ENCODE measurements at places on chromosomes 5 and 9. TPM values are rescaled to one million over a fixed set of nuclear protein-coding genes. Genes with fewer than 3 reads are reported as not detected.

The PCDHA10 gene
- 15.6 TPM for total RNA-seq

GRCh38 chr9:19999491-20000057 is 210.7 kb upstream of the SLC24A2 start:
- no peaks in the 10 kb centered on the region for H3K4me1 ChIP-seq
- no peak for DNase-seq

The RANBP6 gene
- total RNA-seq: 19.5 TPM

The KIF20A gene
- total RNA-seq: 74.6 TPM

GRCh38 chr9:128107468-128108268 is 19.9 kb downstream of the PTGES2 start:
- no peak overlapping the region for H3K4me3 ChIP-seq
- H3K27ac ChIP-seq: no peak overlapping the region
- H3K36me3 ChIP-seq: peaks cover 48% of the 10 kb centered on the region

The PCDHGA11 gene
- 10.2 TPM for total RNA-seq

GRCh38 chr9:135769489-135770202 is 67.7 kb downstream of the KCNT1 start:
- H3K4me1 ChIP-seq: no peaks in the 10 kb centered on the region
- H3K4me3 ChIP-seq: no peak overlapping the region
- no peak for DNase-seq
- H3K27ac ChIP-seq: no peak overlapping the region
- no peaks in the 10 kb centered on the region for H3K27me3 ChIP-seq

GRCh38 chr5:18072600-18072999 is 438.3 kb downstream of the TAF11L14 start:
- H3K36me3 ChIP-seq: no peaks in the 10 kb centered on the region
- H3K4me3 ChIP-seq: no peak overlapping the region
- no peak overlapping the region for H3K27ac ChIP-seq
- no peak for DNase-seq

DNA sequence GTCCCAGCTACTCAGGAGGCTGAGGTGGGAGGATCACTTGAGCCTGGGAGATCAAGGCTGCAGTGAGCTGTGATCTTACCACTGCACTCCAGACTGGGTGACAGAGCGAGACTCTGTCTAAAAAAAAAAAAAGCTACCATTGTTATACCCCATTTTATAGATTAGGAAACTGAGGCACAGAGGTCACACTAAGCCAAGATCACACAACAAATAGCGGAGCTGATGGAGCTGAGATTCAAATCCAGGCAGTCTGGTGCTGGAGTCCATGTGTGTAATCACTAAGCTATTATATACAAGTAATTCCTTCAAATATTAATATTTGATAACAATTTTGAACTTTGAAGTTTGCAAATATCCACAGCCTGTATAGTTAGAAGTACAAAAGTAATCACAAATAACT is 6.0 kb upstream of the SLC12A2 start:
- no peak for DNase-seq
- no peak overlapping the region for H3K27ac ChIP-seq
- H3K4me1 ChIP-seq: no peaks in the 10 kb centered on the region
- H3K36me3 ChIP-seq: no peaks in the 10 kb centered on the region
- no peaks in the 10 kb centered on the region for H3K27me3 ChIP-seq

DNA sequence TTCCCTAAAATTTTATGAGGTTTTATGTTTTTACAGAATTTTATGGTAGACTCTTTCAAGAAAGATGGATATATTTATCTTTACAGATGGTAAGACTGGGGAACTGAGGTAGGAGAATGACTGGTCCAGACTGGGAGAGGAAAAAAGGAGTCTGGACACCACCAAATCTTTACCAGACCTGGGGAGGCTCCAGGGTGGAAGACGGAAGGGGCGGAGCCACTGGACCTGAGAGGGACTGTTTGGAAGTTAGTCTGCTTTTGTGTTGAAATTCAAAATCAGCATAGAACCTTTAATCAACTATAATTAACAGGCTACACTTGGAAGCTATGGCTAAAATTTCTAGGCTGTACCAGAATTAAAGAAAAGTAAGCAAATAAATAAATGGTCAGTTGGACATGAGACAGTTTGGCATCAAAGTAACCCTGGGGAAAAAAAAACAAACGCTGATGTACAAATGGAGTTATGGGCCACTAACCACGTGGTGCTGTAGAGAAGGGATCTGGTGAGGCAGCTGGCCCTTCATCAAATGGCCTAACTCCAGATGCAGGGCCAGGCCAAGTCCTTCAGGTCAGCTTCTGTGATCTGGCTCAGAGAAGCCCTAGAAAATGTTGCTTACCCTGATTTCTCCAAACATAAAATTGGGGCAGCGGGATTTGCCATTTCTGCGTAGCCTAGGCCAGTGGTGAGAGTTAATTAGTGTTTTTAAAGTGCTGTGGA is 155.1 kb downstream of the ARSB start:
- H3K4me1 ChIP-seq: peaks cover 12% of the 10 kb centered on the region
- H3K27ac ChIP-seq: no peak overlapping the region
- DNase-seq: no peak
- no peak overlapping the region for H3K4me3 ChIP-seq
- H3K36me3 ChIP-seq: no peaks in the 10 kb centered on the region

The DAPK1 gene
- total RNA-seq: 117 TPM

The CDH18 gene
- 0.23 TPM for total RNA-seq

DNA sequence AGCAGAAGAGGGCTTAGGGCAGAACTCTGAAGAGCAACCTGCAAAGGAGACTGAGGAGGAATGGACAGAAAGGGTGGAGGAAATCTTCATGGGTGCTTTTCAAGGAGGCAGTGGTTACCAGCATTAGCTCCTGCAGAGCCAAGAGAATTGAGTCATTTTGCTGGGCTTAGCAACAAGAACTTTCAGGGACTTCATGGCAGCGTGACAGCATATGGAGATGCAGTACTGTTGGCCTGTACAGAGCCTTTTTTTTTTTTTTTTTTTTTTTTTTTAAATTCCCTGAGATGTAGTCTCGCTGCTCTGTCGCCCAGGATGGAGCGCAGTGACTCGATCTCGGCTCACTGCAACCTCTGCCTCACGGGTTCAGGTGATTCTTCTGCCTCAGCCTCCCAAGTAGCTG is 296.0 kb upstream of the DMRT1 start:
- peaks cover 4% of the 10 kb centered on the region for H3K36me3 ChIP-seq
- H3K4me1 ChIP-seq: peaks cover 21% of the 10 kb centered on the region
- no peak overlapping the region for H3K4me3 ChIP-seq
- no peak overlapping the region for H3K27ac ChIP-seq
- no peaks in the 10 kb centered on the region for H3K27me3 ChIP-seq
- no peak for DNase-seq

The TEX48 gene
- total RNA-seq: not detected

The CNTRL gene
- total RNA-seq: 16.6 TPM

DNA sequence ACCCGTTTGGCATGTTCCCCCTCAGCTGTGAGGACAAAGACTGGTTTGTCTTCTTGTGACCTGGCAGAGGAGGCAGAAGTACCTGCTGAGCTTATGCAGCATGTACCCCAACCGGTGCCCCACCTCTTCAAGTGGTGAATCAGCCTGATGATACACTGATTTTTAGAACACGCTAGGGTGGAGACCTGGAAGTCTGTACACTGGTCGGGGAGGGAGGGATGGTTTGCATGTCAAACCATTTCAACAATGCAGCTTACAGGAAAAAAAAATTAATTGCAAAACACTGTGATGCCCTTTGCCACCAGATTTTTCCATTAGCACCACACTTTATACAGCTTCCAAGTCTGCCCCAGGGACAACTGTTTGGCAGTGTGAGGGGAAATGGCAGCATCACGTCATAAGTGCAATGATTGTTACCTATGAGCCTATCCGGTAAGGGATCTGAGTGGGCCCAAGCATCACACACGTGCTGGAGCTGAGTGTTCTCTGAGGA is 155.1 kb upstream of the DMRT1 start:
- no peaks in the 10 kb centered on the region for H3K27me3 ChIP-seq
- peaks cover 24% of the 10 kb centered on the region for H3K4me1 ChIP-seq
- H3K27ac ChIP-seq: no peak overlapping the region
- peaks cover 10% of the 10 kb centered on the region for H3K36me3 ChIP-seq
- H3K4me3 ChIP-seq: no peak overlapping the region

DNA sequence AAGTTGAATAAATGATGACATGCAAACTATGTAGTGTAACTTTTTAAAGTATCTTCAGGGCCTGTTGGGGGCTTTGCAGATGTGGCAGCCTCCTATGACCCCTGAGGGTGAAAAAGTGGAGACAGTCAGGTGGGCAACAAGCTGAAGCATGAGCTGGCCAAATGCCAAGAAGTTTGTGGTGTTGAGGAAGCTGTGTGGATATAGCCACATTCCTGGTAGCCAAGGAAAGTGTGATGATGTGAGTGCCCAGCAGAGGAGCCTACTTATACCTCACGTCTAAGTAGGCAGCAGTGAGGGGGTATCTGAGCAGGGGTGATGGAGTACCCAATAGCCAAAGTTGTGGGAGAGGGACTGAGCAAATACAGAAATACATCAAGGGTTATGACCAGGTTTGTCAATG is 621.2 kb upstream of the CDH6 start:
- H3K4me3 ChIP-seq: no peak overlapping the region
- no peak overlapping the region for H3K27ac ChIP-seq
- H3K27me3 ChIP-seq: no peaks in the 10 kb centered on the region
- no peak for DNase-seq

- no peak for DNase-seq
- no peak overlapping the region for H3K4me3 ChIP-seq
- no peak overlapping the region for H3K27ac ChIP-seq
- H3K36me3 ChIP-seq: no peaks in the 10 kb centered on the region
- no peaks in the 10 kb centered on the region for H3K4me1 ChIP-seq
Measured at GRCh38 chr5:60379907-60380306, 320.1 kb downstream of the DEPDC1B start.

- DNase-seq: peak; percentile 56
- no peaks in the 10 kb centered on the region for H3K4me1 ChIP-seq
- no peak overlapping the region for H3K27ac ChIP-seq
- no peaks in the 10 kb centered on the region for H3K27me3 ChIP-seq
Measured at GRCh38 chr5:30539004-30539634, 654.4 kb upstream of the CDH6 start.

The PCA3 gene
- total RNA-seq: not detected

DNA sequence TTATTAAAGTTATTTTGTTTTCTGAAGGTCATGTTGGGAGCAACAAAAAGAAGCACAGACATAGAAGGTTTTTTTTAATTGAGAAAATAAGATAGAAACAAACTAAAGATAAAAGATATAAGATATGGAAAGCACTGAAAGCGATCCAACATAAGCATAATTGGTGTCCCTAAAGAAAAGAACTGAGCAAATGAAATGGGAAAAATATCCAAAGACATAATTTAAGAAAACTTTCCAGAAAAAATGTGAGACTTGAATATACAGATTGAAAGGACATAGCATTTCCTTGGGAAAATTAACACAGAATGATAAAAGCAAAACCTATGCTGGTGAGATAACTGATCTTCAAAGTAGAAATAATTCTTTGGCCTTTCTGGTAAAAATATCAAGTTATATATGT is 289.3 kb downstream of the KIAA0825 start:
- no peaks in the 10 kb centered on the region for H3K27me3 ChIP-seq
- no peaks in the 10 kb centered on the region for H3K4me1 ChIP-seq
- no peak overlapping the region for H3K4me3 ChIP-seq
- no peak overlapping the region for H3K27ac ChIP-seq

DNA sequence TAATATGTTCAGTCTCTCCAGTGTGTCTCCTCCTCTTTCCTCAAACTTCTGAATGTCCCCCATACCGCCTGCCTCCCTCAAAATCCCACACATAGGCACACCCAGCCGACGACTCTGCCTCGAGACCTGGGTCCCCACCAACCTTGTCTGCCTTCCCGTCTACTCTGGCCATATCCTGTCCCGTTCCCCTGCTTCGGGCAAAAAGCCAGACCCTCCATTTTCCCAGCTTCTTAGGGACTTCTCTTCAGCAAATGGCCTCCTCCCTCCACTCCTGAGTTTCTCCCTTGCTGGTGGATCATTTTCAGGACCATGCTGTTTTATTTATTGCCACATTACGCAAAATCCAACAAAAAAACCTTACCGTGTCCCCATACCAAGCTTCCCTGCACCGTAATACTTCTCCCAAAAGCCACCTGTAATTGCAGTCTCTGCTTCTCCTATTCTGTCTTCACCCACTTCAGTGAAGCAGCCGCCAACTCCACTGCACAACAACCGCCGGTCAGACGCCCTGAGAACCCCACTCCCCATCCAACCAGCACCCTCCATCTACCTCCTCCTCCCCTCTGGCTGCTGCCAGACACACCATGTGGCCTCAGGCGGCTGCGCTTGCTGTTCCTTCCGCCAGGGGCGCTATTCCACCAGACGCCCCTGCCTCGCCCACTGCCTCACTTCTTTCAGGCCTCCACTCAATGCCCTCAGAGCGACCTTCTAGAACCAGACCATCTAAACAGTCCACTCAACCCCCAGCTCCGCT is 117.0 kb downstream of the TRPM6 start:
- no peak overlapping the region for H3K27ac ChIP-seq
- H3K27me3 ChIP-seq: no peaks in the 10 kb centered on the region
- H3K36me3 ChIP-seq: no peaks in the 10 kb centered on the region
- no peak overlapping the region for H3K4me3 ChIP-seq
- H3K4me1 ChIP-seq: no peaks in the 10 kb centered on the region

GRCh38 chr9:2253636-2254580 is 238.8 kb downstream of the SMARCA2 start:
- DNase-seq: no peak
- peaks cover 18% of the 10 kb centered on the region for H3K36me3 ChIP-seq

The FOXD1 gene
- 0.72 TPM for total RNA-seq

- H3K27me3 ChIP-seq: no peaks in the 10 kb centered on the region
- DNase-seq: no peak
- no peak overlapping the region for H3K4me3 ChIP-seq
Measured at GRCh38 chr5:157665467-157666070, 5.8 kb upstream of the C5orf52 start.

The PCDHB12 gene
- 5.0 TPM for total RNA-seq

DNA sequence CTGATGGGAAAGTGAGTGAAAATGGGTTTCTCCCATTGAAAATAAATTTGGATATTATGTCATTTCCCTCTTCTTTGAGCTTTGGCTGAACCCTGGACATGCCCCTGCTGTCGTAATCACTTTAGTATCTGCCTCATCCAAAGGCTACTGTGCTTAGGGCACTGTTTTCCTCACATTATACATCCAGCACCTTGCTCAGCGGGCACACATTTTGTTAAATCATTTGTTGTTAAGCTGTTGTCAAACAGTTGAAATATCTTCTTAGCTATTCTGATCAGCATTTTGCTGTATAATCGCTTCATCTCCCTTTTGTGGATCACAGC is 352.7 kb upstream of the CD180 start:
- H3K4me3 ChIP-seq: no peak overlapping the region
- no peaks in the 10 kb centered on the region for H3K36me3 ChIP-seq
- DNase-seq: no peak
- H3K27me3 ChIP-seq: no peaks in the 10 kb centered on the region
- H3K27ac ChIP-seq: no peak overlapping the region

Measured in endodermal cell (in vitro differentiated cells).